Uterus (tissue), 4 donors: ENCODE measurements at places on chromosomes 12 and 14.

GRCh38 chr12:64669270-64669842, 59.1 kb downstream of the RASSF3 start:
- DNase-seq: no peak
- H3K4me3 ChIP-seq: no peak overlapping the region
- H3K27ac ChIP-seq: peak overlapping the region; percentile 86
- H3K36me3 ChIP-seq: no peaks in the 10 kb centered on the region
- no peaks in the 10 kb centered on the region for H3K27me3 ChIP-seq
- no peaks in the 10 kb centered on the region for H3K4me1 ChIP-seq

GRCh38 chr12:8819666-8819980, 2.8 kb upstream of the A2ML1 start:
- H3K27ac ChIP-seq: no peak overlapping the region
- no peak overlapping the region for H3K4me3 ChIP-seq
- no peaks in the 10 kb centered on the region for H3K27me3 ChIP-seq
- DNase-seq: no peak

- H3K36me3 ChIP-seq: no peaks in the 10 kb centered on the region
- H3K27ac ChIP-seq: peak overlapping the region; percentile 19
- no peaks in the 10 kb centered on the region for H3K4me1 ChIP-seq
These were observed 22.1 kb downstream of the LGMN start for GRCh38 chr14:92726135-92726932.

DNA sequence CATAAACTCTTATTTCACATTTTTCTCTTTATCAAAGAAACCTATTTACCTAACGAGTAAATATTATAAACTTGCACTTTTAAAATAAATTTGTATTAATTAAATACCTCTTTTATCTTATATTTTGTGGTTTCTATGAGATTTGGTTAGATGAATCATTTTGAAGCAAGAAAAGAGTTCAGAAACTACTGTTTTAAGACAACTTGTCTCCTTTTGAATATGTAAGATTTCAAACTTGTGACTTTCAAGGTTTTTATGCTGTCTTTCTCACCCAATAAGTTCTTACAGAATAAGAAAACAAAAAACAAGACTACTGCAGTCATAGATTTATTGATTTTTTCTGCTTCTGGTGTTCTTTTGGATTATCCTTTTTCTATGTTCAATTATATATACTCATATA, 339.0 kb downstream of the SNAPC1 start:
- H3K27ac ChIP-seq: no peak overlapping the region
- H3K27me3 ChIP-seq: no peaks in the 10 kb centered on the region
- DNase-seq: no peak
- no peaks in the 10 kb centered on the region for H3K4me1 ChIP-seq
- no peak overlapping the region for H3K4me3 ChIP-seq
- no peaks in the 10 kb centered on the region for H3K36me3 ChIP-seq
